ENCODE measurements at places on chromosomes 1 and 21.
A peak's percentile ranks its signal among the peaks of the same experiment; 100 is the strongest.

DNA sequence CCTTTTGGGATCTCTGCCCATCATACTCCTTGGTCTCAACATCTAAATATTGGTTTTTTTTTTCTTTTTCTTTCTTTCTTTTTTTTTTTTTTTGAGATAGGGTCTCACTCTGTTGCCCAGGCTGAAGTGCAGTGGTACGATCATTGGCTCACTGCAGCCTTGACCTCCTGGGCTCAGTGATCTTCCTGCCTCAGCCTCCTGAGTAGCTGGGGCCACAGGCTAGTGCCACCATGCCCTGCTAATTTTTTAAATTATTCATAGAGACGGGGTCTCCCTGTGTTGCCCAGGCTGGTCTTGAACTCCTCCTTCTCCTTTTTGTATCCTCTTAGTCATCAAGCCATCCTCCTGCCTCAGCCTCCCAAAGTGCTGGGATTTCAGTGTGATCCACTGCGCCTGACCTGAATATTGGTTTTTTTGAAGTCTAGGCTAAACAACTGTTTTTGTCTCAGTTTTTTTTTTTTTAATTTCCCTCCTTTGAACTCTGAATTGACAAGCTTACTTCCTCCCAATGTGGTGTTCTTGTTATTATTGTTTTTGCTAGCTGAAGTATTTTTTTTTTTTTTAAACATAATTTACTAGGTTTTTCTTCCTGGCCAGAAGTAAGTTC is 30.9 kb downstream of the MAPKAPK2 start:
- no peak for DNase-seq

DNA sequence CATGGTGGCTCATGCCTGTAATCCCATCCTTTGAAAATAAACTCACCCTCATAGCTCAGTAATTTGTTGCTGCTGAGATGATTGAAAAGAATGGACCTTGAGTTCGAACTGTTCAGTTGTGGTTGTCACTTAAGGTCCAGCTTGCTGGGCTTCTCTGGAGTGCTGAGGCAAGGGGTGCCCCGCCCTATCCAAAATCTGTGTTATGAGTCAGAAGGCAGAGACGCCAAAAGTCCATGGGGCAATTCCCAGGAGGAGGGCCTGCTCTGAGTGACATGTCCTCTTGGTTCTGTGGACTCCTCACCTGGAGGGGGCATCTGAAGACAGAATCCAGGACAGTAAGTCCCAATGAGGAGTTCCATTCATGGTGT is 64.8 kb downstream of the MYOM3 start:
- DNase-seq: no peak

- DNase-seq: no peak
Measured at GRCh38 chr1:199155166-199156019, 516.6 kb downstream of the PTPRC start.

- DNase-seq: no peak
Measured at GRCh38 chr1:65213271-65214023, 65.4 kb downstream of the AK4 start.

DNA sequence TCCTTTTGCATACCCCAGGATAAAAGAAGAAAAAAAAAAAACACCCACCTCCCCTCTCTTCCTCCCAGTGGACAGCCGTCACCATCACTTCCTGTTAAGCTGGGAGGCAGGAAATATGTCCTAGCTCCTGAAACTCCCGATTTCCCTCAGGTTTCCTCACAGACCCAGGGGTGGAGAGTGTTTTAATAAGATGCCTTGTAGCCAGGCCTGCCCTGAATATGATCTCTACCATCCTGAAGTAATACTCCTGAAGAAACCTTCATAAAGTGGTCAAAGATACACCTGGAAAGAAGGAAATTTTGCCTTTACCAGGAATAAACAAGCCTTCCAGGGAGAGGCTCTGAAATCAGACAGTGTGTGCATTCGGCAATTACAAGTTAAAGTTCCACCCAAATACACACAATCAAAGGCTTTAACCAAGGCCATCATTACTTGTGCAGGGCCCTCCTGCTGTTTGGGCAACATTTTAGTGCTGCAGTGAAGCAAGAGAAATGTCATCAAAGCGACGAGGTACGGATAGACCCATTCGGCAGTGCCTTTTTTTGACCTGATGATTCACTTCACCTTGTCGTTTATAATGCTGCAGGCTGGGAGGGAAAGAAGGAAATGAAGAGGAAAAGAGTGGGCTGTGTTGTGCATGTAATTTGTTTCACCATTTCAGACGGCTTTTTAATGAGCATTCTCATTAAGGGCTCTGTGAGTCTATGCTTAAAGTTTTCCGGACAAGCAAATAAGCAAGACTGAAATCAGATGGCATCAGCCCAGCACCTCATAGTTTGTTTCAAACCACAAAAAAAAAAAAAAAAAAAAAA is 41.0 kb upstream of the RASAL2 start:
- no peak for DNase-seq

DNA sequence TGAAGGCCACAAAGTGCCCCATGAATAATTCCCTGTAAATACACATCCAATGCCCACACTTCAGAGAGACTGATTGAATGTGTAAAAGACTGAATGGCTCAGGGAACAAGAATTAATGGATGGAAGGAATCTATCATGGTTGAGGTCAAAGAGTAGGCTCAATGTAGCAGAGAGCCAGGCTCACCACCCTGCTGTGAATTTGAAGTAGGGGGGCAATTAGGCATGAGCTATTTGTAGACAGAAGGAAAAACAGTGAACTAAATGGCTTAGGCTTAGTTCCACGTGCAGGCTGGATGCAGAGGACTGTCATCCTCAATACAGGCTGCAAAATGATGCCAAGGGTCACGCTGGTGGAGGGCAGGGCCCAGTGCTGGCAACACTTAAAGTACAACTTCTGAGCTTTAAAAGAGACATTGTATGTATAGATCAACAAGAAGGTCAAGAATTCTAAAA is 22.9 kb upstream of the IGSF3 start:
- no peak for DNase-seq

- DNase-seq: no peak
Measured at GRCh38 chr1:36753451-36753850, 270.7 kb upstream of the CSF3R start.

DNA sequence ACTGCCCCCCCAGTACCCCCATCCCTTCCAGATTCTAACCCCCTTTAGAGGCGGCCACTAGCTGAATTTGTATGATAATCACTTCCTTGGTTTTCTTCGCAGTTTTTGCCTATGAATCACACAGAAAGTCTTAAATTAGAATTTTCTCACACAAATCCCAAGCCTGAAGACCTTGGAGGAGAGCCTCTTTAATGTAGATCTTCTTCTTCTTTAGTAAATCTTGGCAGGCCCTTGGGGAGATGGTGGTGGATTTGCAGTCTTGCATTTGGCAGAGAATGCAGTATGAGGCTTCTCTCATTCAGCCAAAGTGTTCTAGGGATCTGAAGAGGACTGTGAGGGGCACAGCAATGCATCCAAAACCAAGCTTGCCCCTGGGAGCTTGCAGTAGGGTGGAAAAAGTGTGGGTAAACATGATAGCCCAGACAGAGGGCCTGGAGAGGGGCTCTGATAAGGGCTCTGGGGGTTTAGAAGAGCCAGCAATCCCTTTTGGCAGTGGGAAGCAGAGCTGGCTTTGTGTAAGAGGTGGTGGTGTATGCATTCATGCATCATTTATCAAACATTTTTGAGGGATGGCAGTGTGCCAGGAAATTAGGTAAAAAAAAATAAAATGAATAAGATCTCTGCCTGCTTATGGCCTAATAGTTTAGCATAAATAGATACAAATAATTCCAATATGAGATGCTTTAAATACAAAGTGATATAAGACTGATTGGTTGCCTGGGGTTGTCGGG is 7.7 kb upstream of the CDC42 start:
- no peak for DNase-seq

- no peak for DNase-seq
Measured at GRCh38 chr1:242178924-242179708, 180.2 kb upstream of the MAP1LC3C start.

GRCh38 chr21:30271156-30271555 is 11.6 kb downstream of the KRTAP24-1 start:
- DNase-seq: no peak

GRCh38 chr1:45205011-45205909 is 1.1 kb downstream of the ZSWIM5 start:
- DNase-seq: peak; percentile 43

GRCh38 chr1:164699815-164700491 is 141.0 kb downstream of the PBX1 start:
- no peak for DNase-seq

- DNase-seq: no peak
Measured at GRCh38 chr1:167099851-167100250, 6.0 kb downstream of the STYXL2 start.

GRCh38 chr1:228851193-228851592 is 115.9 kb downstream of the RHOU start:
- DNase-seq: no peak

DNA sequence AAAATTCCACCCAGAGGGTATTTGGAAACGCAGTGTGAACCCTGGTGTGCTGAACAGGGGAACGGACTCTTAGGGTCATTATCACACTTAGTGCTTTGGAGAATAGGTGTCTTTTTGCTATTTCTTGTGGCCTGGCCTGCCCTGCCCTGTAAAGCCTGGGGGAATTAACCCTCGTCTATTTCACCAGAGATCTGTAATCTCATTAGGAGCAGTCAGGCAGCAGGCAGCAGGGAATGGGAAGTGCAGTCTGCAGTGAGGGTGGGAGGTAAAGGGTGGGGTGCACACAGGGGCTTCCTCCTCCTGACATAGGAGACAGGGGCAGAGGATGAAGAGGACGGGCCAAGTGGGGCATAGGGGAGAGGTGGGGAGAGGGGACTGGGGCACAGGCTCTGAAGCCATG is 1.1 kb upstream of the SLC1A7 start:
- DNase-seq: peak; percentile 75

DNA sequence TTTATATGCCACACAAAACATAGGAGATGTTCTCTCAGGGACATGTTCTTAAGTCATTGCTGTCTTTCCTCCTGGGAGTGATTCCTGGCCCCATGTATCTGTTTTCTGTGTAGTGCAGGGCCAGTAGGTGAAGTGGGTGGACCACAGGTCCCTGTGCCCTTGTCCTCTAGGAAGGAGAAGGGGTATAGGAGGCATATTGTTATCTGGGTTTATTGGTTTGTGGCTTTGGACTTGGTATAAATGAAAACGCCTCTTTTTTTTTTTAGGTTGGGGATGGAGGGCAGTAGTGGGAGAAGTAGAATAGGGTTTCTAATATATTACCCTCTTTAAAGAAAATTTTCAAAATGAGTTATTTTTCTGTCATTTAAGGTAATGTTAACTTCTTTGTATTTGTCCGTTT is 29.4 kb downstream of the DYRK1A start:
- DNase-seq: no peak

DNA sequence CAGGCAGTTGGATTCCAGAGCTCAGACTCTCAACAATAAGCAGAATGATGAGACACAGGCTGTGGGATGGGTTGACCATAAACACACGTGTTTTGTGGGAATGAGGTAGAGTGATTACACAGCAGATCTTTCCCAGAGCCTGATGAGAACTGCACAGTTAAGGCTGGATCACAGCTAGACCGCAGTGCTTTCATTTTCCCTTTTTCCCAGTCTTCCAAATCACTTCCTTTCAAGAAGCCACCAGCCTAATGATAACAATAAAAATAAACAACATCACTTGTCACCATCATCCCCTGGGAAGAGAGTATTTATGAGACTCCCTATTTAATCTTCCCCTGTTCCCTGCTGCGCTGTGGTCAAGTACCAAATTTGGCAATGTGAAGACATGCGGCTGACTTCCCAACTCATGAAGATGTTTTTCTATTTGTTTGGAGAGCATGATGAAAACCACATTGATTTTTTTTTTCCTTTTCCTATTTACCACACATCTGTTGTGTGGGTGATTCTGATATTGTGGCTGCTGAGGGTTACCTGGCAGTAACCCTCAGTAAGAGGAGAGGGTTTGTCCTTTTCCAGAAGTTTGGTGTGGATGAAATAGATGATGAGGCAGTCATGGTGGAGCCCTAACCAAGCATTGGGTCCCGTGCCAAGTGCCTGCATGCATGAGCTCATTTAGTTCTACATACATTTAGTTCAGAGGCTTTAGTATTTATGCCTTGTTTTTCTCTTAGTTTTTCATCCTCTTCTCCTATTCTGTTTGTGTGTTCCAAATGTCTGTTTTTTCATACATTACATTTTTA is 248.9 kb upstream of the HOOK1 start:
- no peak for DNase-seq

- DNase-seq: no peak
Measured at GRCh38 chr1:234614081-234614489, 4.1 kb upstream of the IRF2BP2 start.

GRCh38 chr1:150554086-150554452 is 4.9 kb downstream of the ADAMTSL4 start:
- DNase-seq: no peak

- no peak for DNase-seq
Measured at GRCh38 chr21:22955559-22955958, 1957.3 kb downstream of the NCAM2 start.

DNA sequence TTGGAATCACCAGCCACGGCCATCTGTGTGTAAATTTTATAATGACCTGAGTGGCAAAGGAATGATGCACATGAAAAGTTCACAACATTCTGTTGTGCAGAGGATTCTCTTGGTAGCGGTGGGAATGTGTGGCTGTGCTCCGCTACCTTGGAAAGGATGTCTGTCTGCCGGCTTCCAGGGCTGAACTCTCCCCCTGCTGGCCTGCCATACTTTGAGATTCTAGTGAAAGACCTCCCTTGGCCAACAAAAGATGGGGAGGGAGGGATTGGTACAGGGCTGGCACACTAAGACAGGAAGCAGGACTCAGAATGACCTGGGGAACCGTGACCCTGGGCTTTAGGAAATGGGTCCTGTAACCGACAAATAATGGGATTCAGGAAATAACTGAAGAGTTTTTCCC is 194.5 kb upstream of the PLD5 start:
- DNase-seq: no peak

GRCh38 chr1:230790026-230790425 is 42.8 kb downstream of the CAPN9 start:
- DNase-seq: no peak

- DNase-seq: no peak
Measured at GRCh38 chr21:41833497-41834115, 45.5 kb downstream of the PRDM15 start.

- no peak for DNase-seq
Measured at GRCh38 chr1:42797979-42798378, 13.2 kb downstream of the TMEM269 start.

DNA sequence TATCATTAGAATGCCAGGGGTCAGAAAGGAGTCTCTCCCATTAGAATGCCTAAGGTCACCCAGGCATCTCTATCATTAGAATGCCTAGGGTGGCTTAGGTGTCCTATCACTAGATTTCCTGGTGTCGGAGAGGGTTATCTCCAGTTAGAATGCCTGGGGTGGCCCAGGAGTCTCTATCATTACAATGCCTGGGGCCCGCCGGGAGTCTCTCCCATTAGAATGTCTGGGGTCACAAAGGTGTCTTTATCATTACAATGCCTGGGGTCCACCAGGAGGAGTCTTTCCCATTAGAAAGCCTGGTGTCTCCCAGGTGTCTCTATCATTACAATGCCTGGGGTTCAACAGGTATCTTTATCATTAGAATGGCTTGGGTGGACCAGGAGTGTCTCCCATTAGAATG is 56.2 kb downstream of the RNF187 start:
- DNase-seq: no peak

DNA sequence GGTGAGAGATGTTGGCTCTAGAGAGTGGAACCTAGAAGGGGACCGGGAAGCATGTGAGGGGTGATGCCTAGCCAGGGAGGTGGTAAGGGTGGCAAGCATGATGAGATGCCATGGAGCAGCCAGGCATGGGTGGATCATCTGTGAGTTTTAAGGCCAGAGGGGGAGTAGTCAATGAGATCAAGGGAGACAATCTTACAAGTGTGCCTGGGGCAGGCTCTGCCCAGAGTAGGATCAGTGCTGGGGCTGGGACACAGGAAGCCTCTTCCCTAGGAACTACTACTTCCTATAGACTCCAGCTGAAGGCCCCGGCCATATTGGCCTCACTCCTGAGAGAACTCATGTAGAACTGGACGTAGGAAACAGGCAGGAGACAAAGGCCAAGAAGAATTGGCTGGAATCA is 192.4 kb upstream of the CSF3R start:
- DNase-seq: no peak

Data from WERI-Rb-1 (cell line).